CD4-positive, alpha-beta T cell (primary cell): ENCODE measurements at places on chromosomes 3 and 15. TPM values are rescaled to one million over a fixed set of nuclear protein-coding genes. Genes with fewer than 3 reads are reported as not detected.

DNA sequence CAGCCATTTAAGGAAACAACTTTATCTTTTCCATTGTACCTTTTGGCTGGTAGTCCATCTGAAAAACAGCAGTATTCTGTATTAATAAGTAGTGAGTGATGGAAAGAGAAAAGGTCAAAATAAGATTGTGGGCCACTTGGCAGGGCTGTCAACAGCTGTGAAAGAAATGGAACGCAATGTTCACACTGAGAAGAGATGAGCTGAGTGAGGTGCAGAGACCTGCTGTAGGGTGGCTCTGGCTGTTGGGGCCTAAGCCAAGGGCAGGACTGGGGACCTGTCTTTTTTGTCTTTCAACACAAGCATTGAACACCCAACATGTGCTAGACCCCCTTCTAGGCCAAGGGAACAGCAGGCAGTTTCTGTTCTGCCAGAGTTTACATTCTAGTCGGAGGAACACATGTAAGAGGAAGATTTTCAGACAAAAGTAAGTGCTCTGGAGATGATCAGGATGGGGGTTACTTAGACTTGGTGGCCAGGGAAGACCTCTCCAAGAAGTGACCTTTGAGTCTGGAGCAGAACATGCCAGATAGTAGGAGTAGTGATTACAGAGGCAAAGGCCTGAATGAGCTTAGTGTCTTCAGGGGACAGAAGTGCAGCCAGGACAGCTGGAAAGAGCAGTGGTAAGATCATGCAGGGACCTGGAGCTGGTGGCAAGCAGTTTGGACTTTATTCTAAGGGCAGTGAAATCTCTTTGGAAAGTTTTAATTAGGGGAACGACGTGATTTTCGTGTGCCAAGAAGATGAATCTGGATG lies 29.6 kb downstream of the TSEN2 start:
- DNase-seq: no peak
- H3K27ac ChIP-seq: no peak overlapping the region
- H3K4me3 ChIP-seq: no peak overlapping the region

Gene SACM1L
- 44.3 TPM for total RNA-seq

Gene PRKAR2A
- 47.4 TPM for total RNA-seq

DNA sequence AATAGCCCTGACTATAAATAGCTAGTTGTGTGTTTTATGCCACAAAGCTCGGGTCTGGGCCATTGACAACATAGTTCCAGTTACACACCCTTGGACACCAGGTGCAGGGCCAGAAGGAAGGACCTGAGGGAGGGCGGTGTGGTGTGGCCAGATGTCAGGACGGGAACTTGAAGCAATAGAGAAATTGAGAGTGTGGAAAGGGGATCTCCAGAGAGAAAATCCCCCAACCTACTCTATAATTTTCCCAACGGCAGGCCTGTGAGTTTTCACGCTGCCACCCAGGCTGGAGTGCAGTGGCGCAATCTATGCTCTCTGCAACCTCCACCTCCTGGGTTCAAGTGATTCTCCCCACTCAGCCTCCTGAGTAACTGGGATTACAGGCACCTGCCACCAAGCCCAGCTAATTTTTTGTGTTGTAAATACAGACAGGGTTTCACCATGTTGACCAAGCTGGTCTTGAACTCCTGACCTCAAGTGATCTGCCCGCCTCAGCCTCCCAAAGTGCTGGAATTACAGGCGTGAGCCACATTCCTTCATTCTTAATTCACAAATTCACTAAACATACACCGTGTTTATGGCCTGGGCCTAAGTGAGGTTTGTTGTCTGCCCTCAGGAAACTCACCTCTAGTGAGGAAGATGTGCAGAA lies 70.8 kb upstream of the KLF13 start:
- no peak for DNase-seq
- peaks cover 4% of the 10 kb centered on the region for H3K27me3 ChIP-seq
- H3K36me3 ChIP-seq: no peaks in the 10 kb centered on the region
- H3K27ac ChIP-seq: no peak overlapping the region
- no peak overlapping the region for H3K4me3 ChIP-seq
- peaks cover 31% of the 10 kb centered on the region for H3K4me1 ChIP-seq

- no peak for DNase-seq
- no peak overlapping the region for H3K27ac ChIP-seq
- peaks cover 30% of the 10 kb centered on the region for H3K36me3 ChIP-seq
- H3K4me1 ChIP-seq: no peaks in the 10 kb centered on the region
- no peaks in the 10 kb centered on the region for H3K27me3 ChIP-seq
- no peak overlapping the region for H3K4me3 ChIP-seq
Observed at GRCh38 chr3:52730681-52731080, 24.8 kb downstream of the SPCS1 start.

DNA sequence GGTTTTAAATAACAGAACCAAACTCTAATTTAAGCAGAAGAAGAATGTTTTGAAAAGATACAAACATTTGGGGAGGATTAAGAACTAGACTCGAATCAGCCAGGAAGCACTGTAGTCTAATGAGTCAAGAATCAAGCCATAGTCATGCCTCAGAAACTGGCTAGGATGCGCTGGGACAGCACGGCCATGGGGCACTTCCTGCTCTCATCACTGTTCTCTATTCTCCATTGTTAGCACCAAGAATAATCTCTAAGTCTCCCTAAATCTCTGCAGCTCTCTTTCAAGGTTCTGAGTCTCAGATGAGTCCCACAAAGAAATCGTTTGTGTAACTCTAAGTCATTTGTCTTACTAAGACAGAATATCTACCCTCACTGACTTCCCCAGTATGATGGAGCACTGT lies 399.0 kb upstream of the KCNMB2 start:
- H3K27me3 ChIP-seq: no peaks in the 10 kb centered on the region
- no peak overlapping the region for H3K4me3 ChIP-seq
- no peak overlapping the region for H3K27ac ChIP-seq
- H3K4me1 ChIP-seq: no peaks in the 10 kb centered on the region

DNA sequence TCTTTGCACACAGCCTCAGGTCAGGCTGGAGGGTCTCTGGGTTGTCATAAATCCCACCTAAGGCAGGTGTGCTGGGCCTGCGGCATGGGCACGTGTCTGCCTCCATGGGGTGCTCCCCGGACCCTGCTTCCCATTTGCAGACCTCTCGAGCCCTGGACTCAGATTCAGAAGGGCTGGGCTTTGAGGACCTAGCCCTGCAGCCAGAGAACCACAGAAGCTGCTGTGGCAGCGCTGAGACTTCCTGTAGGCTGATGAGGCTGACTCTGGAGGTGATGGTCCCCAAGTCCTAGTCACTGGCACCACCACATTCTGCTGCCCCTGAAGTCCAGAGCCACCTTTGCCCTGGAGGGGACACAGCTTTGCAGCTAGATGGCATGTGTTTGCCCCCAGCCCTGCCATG lies 156.4 kb downstream of the LRRC28 start:
- H3K27ac ChIP-seq: no peak overlapping the region
- DNase-seq: no peak
- no peak overlapping the region for H3K4me3 ChIP-seq
- H3K4me1 ChIP-seq: peaks cover 18% of the 10 kb centered on the region
- no peaks in the 10 kb centered on the region for H3K36me3 ChIP-seq
- H3K27me3 ChIP-seq: no peaks in the 10 kb centered on the region

Gene CD96
- 194 TPM for total RNA-seq

Gene CELF6
- total RNA-seq: 2.4 TPM

Gene CPA3
- total RNA-seq: not detected

DNA sequence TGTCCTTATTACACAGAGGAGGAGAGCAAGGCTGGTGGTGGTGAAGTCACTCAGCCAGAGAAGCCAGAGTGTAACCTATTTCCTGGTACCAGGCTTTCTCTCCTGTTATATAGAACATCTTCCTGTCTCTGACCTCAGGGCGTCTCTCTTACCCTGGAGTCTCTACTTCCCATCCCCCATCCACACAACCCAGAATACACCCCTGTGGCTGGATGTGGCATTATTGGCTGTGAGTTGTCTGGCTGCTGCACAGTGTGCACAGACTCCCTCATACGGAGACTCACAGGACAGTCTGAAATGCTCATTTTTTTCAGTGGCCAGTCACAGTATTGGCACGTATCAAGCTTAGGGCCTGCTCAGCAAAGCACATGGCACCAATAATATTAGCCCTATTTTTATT lies 8.6 kb downstream of the PODXL2 start:
- H3K27ac ChIP-seq: no peak overlapping the region
- no peak overlapping the region for H3K4me3 ChIP-seq
- DNase-seq: no peak

DNA sequence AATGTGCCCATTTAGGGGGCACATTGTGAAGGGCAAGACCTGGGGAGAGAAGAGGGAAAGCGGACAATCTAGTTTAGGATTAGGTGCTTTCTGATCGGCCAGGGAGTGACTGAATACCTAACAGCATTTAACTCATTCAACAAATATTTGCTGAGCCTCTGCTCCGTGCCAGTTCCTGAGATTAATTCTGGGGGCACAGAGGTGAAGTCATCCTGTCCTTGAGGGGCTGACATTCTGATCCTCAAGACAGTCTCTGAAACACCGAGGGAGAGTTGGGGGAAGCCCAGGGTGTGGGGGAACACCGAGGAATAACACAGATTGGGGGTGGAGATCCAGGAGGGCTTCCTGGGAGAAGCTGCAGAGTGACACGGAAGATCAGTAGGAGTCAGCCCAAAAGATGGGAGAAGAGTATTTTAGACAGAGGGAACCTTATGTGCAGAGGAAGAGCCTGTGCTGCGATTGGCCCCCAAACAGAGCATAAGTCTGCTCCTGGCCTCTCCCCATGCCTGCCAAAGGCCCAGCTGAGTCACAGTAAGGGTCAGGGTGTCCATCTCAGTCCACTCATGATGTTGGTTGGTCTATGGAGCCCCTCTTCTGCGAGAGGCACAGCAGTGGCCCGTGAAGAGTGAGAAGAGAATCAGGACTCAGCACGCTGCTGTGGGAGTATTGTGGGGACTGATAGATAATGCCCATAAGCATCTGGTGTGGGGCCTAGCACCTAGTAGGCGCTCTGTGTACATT lies 60.2 kb downstream of the AMOTL2 start:
- H3K36me3 ChIP-seq: no peaks in the 10 kb centered on the region
- H3K4me3 ChIP-seq: no peak overlapping the region
- peaks cover 7% of the 10 kb centered on the region for H3K4me1 ChIP-seq
- peaks cover 16% of the 10 kb centered on the region for H3K27me3 ChIP-seq
- no peak for DNase-seq

- no peaks in the 10 kb centered on the region for H3K27me3 ChIP-seq
- no peak overlapping the region for H3K4me3 ChIP-seq
- H3K4me1 ChIP-seq: peaks cover 23% of the 10 kb centered on the region
- no peak for DNase-seq
Observed at GRCh38 chr3:70994644-70995043, 588.9 kb downstream of the FOXP1 start.

GRCh38 chr15:91867581-91868026 lies 14.1 kb downstream of the SLCO3A1 start:
- DNase-seq: no peak
- peaks cover 2% of the 10 kb centered on the region for H3K36me3 ChIP-seq
- H3K4me3 ChIP-seq: no peak overlapping the region
- no peak overlapping the region for H3K27ac ChIP-seq
- peaks cover 74% of the 10 kb centered on the region for H3K4me1 ChIP-seq

Gene NLGN1
- total RNA-seq: not detected

GRCh38 chr15:31484986-31485385 lies 158.4 kb downstream of the KLF13 start:
- peaks cover 60% of the 10 kb centered on the region for H3K4me1 ChIP-seq
- H3K27ac ChIP-seq: no peak overlapping the region
- no peaks in the 10 kb centered on the region for H3K27me3 ChIP-seq
- no peak overlapping the region for H3K4me3 ChIP-seq
- no peak for DNase-seq
- no peaks in the 10 kb centered on the region for H3K36me3 ChIP-seq

- no peak overlapping the region for H3K4me3 ChIP-seq
- H3K27me3 ChIP-seq: no peaks in the 10 kb centered on the region
- peaks cover 7% of the 10 kb centered on the region for H3K36me3 ChIP-seq
- DNase-seq: no peak
- H3K27ac ChIP-seq: no peak overlapping the region
Observed at GRCh38 chr15:98896802-98897732, 110.5 kb downstream of the PGPEP1L start.

Gene PLIN1
- total RNA-seq: 0.08 TPM

Gene PDCD6IP
- 109 TPM for total RNA-seq

Gene LYZL4
- total RNA-seq: not detected

- H3K4me3 ChIP-seq: no peak overlapping the region
- no peaks in the 10 kb centered on the region for H3K36me3 ChIP-seq
- no peak for DNase-seq
Observed at GRCh38 chr3:72776-73175, 123.8 kb upstream of the CHL1 start.

Gene GOLGA6L4
- 2.9 TPM for total RNA-seq

Gene CHL1
- not detected for total RNA-seq

DNA sequence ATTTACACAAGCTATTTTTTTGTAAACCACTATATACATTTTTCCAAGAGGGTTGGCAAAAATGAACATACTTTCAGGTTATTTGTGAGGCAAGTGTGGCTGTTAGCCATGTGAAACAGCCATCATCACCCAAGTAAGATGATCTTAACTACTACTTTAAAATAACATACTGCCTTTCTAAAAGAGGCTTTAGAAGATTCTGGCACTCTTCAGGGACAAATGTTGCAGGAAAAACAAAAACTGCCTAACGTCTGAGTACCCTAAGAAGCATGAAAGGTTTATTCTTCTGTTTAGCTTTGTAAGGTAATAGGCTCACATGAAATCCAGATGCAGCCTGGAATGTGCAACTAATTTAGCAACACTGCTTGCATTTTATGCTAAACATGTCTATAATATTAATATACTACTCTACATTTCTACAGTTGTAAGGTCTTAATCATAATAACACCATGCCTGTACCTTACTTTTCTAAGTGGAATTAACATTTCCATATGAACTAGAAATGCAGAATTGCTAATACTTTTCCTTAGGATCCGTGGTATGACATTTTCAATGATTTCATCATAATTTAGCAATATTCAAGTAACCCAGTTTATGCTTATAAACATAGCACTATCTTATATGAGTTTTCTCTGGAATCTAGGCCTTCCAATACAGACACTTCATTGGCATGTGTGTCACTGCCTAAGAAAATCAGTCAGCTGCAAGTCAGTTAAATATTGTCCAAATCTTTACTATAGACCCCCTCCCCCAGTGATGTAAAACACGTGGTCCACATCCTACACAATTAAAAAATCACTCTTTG lies 4.5 kb upstream of the LSAMP start:
- no peaks in the 10 kb centered on the region for H3K36me3 ChIP-seq
- H3K4me3 ChIP-seq: no peak overlapping the region
- DNase-seq: no peak
- H3K27me3 ChIP-seq: no peaks in the 10 kb centered on the region
- H3K27ac ChIP-seq: no peak overlapping the region

GRCh38 chr3:10273702-10274305 lies 18.9 kb downstream of the GHRL start:
- DNase-seq: no peak
- no peaks in the 10 kb centered on the region for H3K27me3 ChIP-seq
- peaks cover 88% of the 10 kb centered on the region for H3K36me3 ChIP-seq
- H3K4me3 ChIP-seq: no peak overlapping the region
